ENCODE measurements at places on chromosomes 12 and 14.

- peaks cover 17% of the 10 kb centered on the region for H3K36me3 ChIP-seq
- no peak overlapping the region for H3K27ac ChIP-seq
- peaks cover 35% of the 10 kb centered on the region for H3K4me1 ChIP-seq
- no peak overlapping the region for H3K4me3 ChIP-seq
Observed at GRCh38 chr12:76420222-76420621, 72.0 kb upstream of the BBS10 start.

DNA sequence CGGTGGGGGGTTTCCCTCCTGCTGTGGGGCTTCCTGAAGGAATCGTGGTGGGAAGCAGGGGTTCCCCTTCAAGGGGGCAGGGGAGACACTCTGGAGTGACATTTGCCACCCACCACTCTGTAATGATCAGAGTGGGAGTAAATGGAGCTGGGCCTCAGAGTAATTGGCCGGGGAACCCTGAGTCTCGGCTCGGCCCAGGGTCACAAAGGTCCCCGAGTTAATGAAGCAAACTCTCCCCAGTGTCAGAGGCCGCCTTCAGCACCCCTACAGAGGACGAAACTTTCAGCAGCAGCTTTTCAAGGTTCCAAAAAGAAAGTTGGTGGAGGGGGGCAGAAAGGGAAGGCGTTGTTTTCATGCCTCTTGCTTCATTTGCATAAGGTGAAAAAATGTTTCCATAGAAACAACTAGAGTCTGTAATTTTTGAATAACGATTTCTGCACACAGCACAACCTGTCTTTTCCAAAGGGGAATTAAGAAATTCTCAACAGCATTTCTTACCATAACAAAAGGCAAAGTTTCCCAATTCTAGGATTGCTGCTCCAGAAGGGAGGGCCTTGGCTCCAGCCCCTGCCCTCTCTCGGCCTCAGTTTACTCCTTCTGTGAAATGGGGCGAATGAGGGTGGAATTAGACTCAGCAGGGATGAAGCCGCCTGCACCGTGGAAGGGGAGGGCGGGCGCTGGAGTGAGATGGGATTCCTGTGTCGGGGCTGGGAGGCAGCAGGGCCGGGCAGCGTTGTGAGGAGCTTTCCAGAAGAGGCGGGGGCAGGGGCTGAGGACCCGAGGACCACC, 67.0 kb upstream of the BEGAIN start:
- no peak overlapping the region for H3K27ac ChIP-seq
- H3K36me3 ChIP-seq: no peaks in the 10 kb centered on the region
- no peak overlapping the region for H3K4me3 ChIP-seq
- DNase-seq: no peak
- peaks cover 12% of the 10 kb centered on the region for H3K4me1 ChIP-seq

DNA sequence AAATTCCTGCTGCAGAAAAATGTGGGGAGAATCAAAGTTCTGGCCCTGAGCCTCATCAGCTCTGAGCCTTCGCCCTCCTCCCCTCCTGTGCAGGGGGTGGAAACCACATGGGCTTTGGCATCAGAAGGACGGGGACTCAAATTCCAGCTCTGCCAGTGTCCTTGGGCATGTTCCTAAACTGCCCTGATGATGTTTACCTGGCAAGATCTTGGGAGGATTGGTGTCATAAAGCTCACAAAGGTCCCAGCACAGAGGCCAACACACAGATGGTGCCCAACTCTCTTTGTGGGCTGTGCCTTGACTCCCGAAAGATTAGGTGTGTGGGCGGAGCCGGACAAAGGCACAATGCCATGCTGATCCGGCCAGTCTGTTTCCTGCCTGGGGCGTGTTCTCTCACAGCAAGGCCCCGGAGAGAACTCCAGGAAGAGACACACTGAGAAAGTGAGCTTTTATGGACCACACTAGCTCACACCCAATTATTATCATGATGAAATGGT, 20.5 kb upstream of the CLMN start:
- DNase-seq: no peak
- H3K27ac ChIP-seq: no peak overlapping the region
- H3K4me1 ChIP-seq: no peaks in the 10 kb centered on the region
- H3K36me3 ChIP-seq: no peaks in the 10 kb centered on the region
- no peak overlapping the region for H3K4me3 ChIP-seq

GRCh38 chr14:61358554-61359226, 37.3 kb downstream of the PRKCH start:
- H3K4me3 ChIP-seq: no peak overlapping the region
- peaks cover 73% of the 10 kb centered on the region for H3K4me1 ChIP-seq
- DNase-seq: no peak
- H3K36me3 ChIP-seq: peaks cover 52% of the 10 kb centered on the region

DNA sequence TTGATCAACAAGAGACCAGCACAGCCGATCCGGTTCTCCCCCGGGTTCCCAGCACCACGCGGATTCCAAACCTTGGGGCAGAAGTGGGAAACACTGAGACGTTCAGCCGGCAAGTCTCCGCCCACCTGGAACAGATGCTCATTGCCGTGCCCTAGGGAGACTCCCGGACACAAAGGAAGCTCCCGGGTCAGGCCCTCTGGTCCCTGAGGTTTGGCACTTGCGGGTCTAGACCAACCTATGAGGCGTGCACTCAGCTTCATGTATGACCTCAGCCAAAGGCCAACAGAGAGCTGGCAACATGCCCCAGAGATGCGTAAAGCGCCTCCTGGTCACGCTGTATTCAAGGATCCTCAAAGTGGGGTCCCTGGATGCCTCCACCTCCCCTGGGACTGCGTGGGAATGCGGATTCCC, 2.5 kb downstream of the RIMBP2 start:
- H3K27ac ChIP-seq: no peak overlapping the region
- H3K27me3 ChIP-seq: peaks cover 72% of the 10 kb centered on the region
- no peak for DNase-seq
- no peak overlapping the region for H3K4me3 ChIP-seq

- H3K36me3 ChIP-seq: peaks cover 34% of the 10 kb centered on the region
- no peak overlapping the region for H3K4me3 ChIP-seq
- peaks cover 10% of the 10 kb centered on the region for H3K4me1 ChIP-seq
Observed at GRCh38 chr14:96574633-96575632, 72.8 kb downstream of the PAPOLA start.

GRCh38 chr12:45388545-45388944, 172.7 kb downstream of the ANO6 start:
- no peaks in the 10 kb centered on the region for H3K27me3 ChIP-seq
- DNase-seq: no peak
- no peaks in the 10 kb centered on the region for H3K4me1 ChIP-seq
- peaks cover 73% of the 10 kb centered on the region for H3K36me3 ChIP-seq
- no peak overlapping the region for H3K4me3 ChIP-seq

GRCh38 chr14:75022655-75023054, 19.9 kb downstream of the EIF2B2 start:
- H3K4me1 ChIP-seq: no peaks in the 10 kb centered on the region
- no peak for DNase-seq
- H3K27ac ChIP-seq: no peak overlapping the region
- no peak overlapping the region for H3K4me3 ChIP-seq
- H3K27me3 ChIP-seq: no peaks in the 10 kb centered on the region
- peaks cover 53% of the 10 kb centered on the region for H3K36me3 ChIP-seq

DNA sequence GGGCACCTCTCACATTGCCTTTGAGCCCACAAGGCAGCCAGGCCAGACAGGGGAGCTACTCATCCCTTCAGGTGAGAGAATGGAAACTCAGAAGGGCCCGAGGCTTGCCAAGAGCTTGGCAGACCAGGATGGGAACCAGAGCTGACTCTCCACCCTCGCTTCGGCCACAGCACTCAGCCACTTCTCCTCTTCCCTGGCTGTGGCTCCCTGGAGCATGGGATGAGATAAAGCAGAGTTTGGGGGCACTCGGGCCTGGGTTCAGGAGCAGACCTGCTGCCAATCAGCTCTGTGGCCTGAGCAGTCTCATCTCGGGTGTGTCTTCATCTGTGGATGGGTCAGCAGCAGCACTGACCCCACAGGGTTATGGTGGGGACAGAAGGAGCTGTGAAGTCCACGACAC, 20.0 kb upstream of the CCDC85C start:
- no peak overlapping the region for H3K27ac ChIP-seq
- DNase-seq: no peak
- H3K36me3 ChIP-seq: no peaks in the 10 kb centered on the region
- H3K4me1 ChIP-seq: peaks cover 6% of the 10 kb centered on the region
- H3K4me3 ChIP-seq: no peak overlapping the region

- DNase-seq: peak; percentile 80
- peaks cover 56% of the 10 kb centered on the region for H3K36me3 ChIP-seq
- peaks cover 48% of the 10 kb centered on the region for H3K4me1 ChIP-seq
- H3K4me3 ChIP-seq: no peak within 1 kb of the TSS
- peak within 1 kb of the TSS; percentile 96 for H3K27ac ChIP-seq
Observed at GRCh38 chr14:58298477-58299400, at the start of gene ARID4A. Gene ARID4A, plus strand, starts transcription at chr14:58298555. Its CDS starts 1,300 bp downstream, at chr14:58299855.

- H3K4me3 ChIP-seq: no peak overlapping the region
- H3K36me3 ChIP-seq: no peaks in the 10 kb centered on the region
- H3K4me1 ChIP-seq: peaks cover 2% of the 10 kb centered on the region
- H3K27me3 ChIP-seq: peaks cover 2% of the 10 kb centered on the region
- DNase-seq: no peak
Observed at GRCh38 chr14:38994731-38995130, 108.3 kb downstream of the SEC23A start.

- H3K36me3 ChIP-seq: no peaks in the 10 kb centered on the region
- H3K4me1 ChIP-seq: peaks cover 3% of the 10 kb centered on the region
- no peak for DNase-seq
- H3K4me3 ChIP-seq: no peak overlapping the region
Observed at GRCh38 chr14:34087571-34087970, 136.7 kb upstream of the EGLN3 start.

DNA sequence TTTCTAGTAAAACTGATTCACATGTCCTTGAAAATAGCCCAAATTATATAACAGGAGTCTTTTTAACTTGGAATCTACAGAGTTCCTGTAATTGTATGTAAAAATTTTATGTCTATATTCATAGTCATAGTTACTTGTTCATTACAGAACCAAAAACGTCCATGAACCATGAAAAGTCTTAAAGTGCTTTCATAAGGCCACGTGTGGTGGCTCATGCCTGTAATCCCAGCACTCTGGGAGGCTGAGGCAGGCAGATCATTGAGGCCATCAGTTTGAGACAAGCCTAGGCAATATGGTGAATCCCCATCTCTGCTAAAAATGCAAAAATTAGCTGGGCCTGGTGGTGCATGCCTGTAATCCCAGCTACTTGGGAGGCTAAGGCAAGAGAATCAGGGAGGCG, 48.4 kb downstream of the GALNT4 start:
- DNase-seq: no peak
- no peak overlapping the region for H3K4me3 ChIP-seq
- no peak overlapping the region for H3K27ac ChIP-seq
- H3K4me1 ChIP-seq: peaks cover 43% of the 10 kb centered on the region

DNA sequence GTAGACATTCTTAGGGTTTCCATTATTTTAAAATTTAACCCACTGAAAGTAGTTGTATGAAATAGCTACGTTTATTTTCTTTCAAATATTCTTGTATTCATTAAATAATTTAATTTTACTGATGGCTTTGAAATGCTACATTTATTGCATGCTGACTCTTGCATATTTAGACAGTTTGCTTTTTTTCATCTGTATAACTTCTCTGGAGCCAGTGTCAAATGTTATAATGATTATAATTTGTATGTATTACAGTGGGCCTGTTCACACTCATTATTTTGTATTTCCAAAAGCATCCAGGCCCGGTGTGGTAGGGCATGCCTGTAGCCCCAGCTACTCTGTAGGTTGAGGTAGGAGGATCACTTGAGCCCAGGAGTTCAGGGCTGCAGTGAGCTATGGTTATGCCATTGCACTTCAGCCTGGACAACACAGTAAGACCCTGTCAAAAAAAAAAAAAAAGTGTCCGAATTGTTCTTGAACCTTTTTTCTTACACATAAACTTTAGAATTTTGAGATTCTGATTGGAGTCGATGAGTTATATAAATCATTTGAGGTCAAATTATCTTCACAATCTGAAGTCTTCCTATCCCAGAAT, 905 bp downstream of the ZNF84 start:
- no peaks in the 10 kb centered on the region for H3K27me3 ChIP-seq
- peak overlapping the region; percentile 98 for H3K27ac ChIP-seq
- no peak for DNase-seq
- peak overlapping the region; percentile 86 for H3K4me3 ChIP-seq
- H3K4me1 ChIP-seq: peaks cover 19% of the 10 kb centered on the region

DNA sequence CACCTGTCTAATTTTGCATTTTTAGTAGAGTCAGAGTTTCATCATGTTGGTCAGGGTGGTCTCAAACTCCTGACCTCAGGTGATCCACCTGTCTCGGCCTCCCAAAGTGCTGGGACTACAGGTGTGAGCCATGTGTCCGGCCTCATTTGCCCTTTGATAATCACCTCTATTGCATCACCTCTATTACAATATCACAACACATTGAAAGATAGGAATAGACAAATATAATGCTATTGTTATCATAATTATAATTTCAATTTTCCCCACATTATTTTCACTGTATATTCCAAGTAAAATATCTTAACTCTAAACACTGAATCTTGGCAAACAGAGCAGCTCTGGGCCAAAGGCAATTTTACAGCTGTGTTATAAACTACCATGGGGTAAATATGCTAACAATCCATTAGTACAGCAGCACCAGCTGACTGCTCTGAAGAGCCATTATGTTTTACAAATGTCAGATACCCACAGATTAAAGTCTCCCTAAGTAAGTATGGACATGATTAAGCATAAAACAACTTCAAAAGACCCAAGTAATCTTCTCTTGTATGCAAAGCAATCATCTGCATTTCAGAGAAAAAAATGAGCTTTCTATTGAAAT, 173.2 kb downstream of the MED13L start:
- peaks cover 39% of the 10 kb centered on the region for H3K4me1 ChIP-seq
- DNase-seq: no peak
- no peak overlapping the region for H3K27ac ChIP-seq
- no peaks in the 10 kb centered on the region for H3K27me3 ChIP-seq
